ENCODE measurements at places on chromosomes 16 and 17.

DNA sequence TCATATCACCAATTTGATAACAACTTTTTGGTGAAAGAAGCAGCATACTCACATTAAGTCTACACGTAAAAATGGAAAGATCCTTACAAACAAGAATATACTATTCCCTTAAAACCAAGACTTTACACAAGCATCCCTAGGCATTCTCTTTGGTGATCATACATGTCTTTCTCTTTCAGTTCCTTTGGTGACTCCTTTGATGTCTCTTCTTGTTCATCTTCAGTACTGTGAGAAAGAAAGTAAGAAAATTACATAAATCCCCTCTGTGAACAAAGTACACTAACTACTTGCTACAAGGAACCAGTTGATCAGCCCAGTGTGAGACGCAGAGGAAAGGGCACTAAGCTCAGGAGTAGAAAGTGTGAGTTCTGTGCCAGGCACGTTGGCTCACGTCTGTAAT is 59.6 kb upstream of the MTMR4 start:
- DNase-seq: no peak

DNA sequence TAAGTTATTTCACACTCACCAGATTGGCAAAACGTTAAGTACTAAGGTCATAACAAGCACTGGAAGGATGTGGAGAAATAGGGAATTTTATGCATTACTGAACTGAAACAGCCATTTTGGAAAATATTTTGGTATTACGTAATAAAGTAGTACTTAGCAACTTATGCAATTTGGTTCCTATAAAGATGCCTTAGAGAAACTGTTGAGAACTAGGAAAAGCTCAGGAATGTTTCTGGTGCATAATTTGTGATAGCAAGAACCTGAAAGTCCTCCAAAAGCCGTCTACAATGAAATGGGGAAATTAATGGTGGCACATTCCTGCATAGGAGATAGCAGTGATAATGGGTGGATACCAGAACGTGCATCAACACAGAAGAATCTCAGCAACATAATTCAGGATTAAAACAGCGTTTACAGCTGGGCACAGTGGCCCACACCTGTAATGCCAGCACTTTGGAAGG is 472.5 kb downstream of the WWOX start:
- no peak for DNase-seq

GRCh38 chr17:49104511-49105074 is 28.0 kb upstream of the B4GALNT2 start:
- no peak for DNase-seq

DNA sequence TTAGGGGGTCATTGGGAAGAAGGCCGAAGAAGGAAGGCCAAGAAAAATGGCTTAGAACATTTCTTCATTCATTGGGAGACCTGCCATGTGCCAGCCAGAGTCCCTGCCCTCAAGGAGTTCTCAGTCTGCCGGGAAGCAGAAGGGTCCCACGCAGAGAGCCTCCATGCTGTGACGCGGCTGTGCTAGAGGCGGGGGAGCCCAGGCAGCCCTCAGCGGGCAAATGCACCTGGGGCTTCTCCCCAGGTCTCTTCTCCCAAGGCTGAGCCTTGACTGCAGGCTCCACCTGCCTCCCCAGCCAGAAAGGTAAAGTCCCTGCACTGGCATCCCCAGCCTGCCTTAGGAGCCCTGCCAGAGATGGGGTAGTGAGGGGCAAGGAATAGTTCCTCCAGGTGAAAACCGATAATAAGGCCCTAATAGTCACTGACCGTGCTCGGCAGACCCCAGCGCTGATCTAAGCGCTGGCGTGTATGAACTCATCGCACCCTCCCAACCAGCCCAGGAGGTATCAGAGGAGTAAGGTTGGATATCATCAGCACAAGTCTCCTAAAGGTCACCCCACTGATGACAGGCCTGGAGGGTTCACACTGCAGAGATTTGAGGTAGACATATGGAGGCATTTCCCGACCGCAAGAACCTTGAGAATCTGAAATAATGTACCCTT is 6.0 kb upstream of the CDR2L start:
- DNase-seq: no peak

- no peak for DNase-seq
Measured at GRCh38 chr17:81870131-81870980, 781 bp downstream of the ARHGDIA start.

DNA sequence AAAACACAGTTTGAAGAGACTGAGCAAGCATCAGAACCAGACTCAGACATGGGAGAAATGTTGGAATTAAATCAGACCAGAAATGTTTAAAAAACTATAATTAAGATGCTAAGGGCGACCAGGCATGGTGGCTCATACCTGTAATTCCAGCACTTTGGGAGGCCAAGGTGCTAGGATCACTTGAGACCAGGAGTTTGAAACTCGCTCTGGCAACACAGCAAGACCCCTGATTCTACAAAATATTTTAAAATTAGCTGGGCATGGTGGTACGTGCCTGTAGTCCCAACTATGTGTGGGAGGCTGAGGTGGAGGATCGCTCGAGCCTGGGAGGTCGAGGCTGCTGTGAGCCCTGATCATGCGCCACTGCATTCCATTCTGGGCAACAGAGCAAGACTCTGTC is 160.3 kb downstream of the COPRS start:
- no peak for DNase-seq

DNA sequence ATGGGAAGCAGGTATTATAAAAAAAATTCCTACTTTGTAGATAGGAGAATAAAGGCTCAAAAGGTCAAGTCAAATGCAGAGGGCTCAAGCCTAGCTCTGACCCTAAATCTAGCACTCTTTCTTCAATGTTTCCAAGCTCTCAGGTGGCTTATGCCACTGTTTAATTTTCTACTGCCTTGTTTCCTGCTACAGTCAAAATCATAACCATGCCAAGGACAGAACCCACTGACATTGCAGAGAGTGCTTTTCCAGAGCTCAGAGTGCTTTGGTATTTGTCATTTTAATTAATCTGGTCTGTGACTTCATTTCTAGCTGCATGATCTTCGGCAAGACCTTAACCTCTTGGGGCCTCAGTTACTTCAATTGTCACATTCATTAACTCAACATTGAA is 344.7 kb downstream of the CA10 start:
- no peak for DNase-seq

GRCh38 chr17:81291662-81292061 is 3.4 kb downstream of the SLC38A10 start:
- peak; percentile 23 for DNase-seq

DNA sequence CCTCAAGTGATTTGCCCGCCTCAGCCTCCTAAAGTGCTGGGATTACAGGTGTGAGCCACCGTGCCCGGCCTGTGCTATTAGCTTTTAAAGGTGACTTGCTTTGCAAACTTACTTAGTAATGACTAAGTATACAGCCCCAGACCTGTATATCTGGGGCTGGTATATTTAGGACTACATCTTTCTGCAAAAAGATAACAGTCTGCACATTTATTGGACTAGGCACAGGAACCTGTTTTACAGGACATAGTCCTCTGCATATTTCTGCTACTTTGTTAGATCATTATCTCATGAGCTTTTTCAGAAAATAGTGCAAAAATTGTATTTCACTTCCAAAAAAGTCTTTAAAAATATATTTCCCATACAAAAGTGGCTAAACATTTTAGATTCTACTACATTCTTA is 1.3 kb downstream of the KRT24 start:
- no peak for DNase-seq

DNA sequence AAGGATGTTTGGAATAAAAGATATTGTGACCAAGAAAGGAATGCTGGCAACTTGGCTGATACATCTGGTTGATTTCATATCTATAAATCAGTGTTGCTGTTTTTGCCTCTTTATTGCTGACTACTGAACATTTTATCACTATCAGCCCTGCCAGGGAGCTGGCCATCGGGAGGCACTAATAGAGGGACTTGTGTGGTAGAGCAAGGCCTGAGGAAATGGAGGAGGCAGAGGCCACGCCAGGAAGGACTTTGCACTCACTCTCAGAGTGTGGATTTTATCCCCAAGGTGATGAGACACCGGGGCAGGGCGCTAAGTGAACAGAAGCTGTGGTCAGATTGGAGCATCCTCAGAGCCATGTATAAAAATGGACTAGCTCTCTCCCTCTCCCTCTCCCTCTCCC is 9.3 kb upstream of the CYB561 start:
- no peak for DNase-seq

DNA sequence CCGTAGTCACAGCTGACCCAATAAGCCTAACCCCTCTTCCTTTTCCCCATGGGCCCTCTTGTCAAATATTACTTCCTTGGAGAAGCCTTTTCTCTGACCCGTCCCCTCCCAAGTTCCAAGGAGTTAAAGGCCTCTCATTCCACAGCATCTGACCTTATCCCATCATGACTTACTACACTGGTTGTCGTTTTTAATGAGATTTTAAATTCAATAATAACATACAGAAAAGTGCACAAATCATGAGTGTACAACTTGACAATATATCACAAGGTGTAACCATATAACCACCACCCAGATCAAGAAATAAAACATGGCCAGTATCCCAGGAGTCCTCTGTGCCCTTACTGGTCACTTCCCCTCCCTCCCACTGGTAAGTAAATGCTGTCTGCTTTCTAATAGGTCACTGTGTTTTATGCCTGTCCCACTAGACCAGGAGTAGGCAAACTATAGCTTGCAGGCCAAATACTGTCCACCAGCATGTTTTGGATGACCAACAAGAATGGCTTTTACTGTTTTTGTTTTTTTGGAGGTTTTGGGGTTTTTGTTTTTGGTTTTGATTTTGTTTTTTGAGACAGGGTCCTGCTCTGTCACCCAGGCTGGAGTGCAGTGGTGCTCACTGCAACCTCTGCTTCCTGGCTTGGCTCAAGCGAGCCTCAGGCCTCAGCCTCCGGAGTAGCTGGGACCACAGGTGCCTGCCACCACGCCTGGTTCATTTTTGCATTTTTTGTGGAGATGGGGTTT is 1.2 kb upstream of the FDXR start:
- DNase-seq: no peak

- no peak for DNase-seq
Measured at GRCh38 chr17:7911116-7911515, 5.0 kb downstream of the RNF227 start.

- no peak for DNase-seq
Measured at GRCh38 chr17:29326023-29326813, 32.3 kb upstream of the NUFIP2 start.

DNA sequence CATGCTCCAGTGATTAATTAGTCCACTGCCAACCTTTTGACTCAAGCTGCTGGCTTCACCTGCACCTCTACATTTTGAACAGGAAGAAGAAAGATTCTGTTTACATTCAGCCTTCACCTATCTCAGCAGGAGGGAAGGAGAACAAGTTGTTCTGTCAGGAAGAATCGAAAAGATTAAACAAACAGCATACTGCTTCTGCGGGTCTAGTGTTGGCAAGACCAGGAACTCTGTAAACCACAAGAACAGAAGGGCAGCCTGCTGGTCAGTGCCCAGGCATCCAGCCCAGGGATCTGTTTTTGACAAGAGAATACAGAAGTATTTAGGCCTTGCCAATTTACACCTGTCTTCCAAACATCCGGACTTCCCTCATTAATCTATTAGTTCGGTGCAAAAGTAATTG is 189.7 kb downstream of the CHD9NB start:
- DNase-seq: no peak

GRCh38 chr17:15507896-15508295 is 40.5 kb upstream of the CDRT4 start:
- DNase-seq: no peak

GRCh38 chr16:23959072-23959751 is 123.4 kb downstream of the PRKCB start:
- no peak for DNase-seq

DNA sequence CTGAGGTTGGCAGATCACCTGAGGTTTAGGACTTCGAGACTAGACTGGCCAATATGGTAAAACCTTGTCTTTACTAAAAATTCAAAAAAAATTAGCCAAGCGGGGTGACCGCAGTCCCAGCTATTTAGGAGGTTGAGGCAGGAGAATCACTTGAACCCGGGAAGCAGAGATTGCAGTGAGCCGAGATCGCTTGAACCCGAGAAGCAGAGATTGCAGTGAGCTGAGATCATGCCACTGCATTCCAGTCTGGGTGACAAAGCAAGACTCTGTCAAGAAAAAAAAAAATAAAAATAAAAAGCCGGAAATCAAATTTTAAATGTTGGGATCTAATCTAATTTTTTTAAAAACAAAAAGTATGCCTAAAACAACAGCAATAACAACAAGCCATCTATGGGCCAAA is 56.3 kb downstream of the ABCC1 start:
- DNase-seq: no peak

Data from DMS153 (cell line).